ENCODE measurements at places on chromosomes 2 and 18. TPM values are rescaled to one million over a fixed set of nuclear protein-coding genes. Genes with fewer than 3 reads are reported as not detected.

DNA sequence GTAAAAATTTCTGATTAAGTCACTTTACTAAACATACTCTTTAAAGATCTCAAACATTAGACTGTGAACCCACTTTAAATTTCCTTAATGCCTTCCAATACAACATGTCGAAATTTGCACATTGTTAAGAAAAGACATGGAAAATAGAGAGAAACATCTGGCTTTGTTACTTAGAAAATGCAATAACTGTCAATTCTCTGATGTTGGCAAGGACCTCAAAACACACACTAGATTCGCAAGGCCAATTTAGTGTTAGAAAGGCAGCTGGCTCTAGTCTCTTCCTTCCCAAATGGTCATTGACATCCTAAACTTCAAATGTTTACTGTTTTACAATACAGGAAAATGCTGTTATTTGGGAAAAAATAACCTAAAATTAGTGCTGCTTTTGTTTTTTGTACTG is 110.6 kb downstream of the UPP2 start:
- DNase-seq: no peak

GRCh38 chr18:36441426-36442240 is 144.1 kb downstream of the FHOD3 start:
- DNase-seq: no peak

DNA sequence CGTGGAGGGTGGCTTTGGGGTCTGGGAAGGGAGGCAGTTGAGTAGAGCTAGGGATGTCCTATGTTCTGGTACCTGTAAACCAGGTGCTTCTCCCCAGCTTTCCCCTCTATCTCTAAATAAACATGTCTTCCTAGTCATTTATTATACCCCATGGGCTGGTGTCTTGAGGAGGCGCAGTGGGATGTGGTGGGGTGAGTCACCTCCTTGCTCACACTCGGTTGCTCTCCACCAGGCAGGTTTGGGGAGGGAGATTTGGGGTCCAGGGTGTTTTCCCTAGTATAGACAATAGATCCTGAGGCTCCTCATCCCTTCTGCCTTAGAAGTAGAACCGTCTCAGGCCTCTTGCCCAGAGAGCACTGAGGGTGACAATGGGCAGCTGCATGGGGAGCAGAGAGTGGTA is 5.1 kb downstream of the PSD4 start:
- no peak for DNase-seq

- no peak for DNase-seq
Measured at GRCh38 chr2:6214471-6214870, 522.3 kb downstream of the SOX11 start.

DNA sequence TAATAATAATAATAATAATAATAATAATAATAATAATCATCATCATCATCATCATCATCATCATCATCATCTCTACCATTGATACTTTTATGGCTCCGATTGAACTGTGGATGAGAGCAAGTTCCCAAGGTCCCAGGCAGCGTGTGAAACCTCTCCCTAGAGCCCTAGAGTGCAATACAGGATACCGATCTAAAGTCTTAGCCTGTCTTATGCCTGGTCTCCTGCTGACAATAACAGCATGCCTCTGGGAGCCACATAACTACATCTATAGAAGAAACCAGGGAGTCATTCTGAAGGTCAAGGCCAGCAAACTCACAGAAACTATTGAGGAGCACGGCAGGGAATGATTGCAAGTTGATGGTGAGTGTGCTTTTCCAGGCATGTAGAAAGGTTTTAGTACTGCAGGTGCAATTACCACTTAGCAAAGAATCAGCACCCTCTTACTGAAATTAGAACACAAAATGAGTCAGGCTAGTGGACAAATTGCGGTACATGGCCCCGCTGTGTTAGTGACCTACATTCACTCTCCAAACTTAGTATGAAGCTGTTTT is 457.2 kb upstream of the CDH20 start:
- DNase-seq: no peak

DNA sequence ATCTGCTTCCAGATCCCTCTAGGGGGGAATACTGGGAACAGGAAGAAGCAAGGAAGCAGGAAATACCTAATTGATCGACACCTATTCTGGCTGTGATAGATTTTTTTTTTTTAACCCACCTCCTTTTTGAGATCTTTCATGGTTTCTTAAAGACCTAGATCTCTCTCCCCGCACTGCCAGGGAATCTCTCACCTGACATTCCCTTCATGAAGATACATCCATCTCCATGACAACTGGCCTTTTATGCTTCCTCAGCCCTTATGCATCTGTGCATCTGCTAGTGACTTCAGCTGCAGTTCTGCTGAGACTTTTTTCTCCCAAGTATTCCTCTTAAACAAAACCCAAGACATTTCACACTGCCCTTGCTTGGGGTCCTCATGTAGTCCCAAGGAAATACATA is 21.1 kb upstream of the CPO start:
- DNase-seq: no peak

DNA sequence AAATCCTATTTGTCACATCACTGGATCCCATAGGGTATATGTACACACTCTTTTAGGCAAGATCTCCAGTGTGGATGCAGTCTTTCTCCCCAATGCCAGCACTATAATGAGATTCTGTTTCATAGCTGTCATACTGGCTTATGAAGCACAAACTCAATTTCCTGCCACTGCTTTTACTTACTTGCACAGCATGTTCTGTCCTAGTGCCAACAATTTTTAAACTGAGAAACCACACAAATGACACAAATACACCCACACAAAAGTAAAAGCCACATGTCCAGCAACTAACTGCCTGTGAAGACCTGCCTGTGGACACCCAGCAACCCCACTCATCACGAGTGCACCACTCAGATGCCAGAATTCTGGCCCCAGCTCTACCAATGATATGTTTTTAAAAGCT is 29.6 kb upstream of the RNU4ATAC start:
- no peak for DNase-seq

DNA sequence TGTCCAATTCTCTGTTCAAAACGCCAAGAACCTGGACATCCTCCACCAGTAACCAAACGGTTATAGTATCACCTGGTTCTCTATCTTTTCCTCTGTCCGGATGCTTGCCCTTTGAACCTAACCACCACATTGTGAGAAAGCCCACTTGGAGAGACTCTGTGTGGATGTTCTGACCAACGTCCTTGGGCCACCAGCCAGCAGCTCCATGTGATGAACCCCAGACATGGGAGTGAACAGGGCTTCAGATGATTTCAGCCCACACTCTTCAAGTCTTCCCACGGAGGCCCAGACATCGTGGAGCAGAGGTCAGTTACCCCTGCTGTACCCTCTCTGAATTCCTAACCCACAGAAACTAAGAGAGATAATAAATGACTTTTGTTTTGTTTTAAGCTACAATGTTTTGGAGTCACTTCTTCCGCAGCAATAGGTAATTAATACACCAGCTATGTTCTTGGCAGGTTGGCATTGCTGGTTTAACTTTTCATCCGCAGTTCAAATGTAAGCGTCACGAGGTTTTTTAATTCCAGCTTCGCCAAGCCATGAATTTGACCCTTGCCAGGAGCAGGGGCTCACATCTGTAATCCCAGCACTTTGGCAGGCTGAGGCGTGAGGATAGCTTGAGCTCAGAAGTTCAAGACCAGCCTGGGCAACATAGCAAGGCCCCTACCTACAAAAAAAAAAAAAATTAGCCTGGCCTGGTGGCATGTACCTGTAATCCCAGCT is 36.1 kb upstream of the ZNF532 start:
- peak; percentile 84 for DNase-seq

DNA sequence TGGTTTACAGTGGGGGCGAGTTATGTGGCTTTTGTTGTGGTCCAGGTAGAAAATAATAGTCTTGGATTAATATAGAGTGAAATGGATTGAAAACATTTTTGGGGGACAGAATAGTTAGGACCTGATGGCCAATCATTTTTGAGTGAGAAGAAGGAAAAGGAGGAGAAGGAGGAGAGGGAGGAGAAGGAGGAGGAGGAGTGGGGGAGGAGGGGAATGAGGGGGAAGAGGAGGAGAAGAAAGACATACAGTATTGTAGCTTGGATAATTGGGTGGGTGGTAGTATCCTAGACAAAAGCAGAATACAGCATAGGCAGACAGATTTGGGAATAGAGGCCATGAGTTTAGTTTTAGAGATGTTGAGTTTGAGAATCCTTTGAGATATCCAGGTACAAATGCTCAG is 101.6 kb downstream of the GATA6 start:
- DNase-seq: no peak

DNA sequence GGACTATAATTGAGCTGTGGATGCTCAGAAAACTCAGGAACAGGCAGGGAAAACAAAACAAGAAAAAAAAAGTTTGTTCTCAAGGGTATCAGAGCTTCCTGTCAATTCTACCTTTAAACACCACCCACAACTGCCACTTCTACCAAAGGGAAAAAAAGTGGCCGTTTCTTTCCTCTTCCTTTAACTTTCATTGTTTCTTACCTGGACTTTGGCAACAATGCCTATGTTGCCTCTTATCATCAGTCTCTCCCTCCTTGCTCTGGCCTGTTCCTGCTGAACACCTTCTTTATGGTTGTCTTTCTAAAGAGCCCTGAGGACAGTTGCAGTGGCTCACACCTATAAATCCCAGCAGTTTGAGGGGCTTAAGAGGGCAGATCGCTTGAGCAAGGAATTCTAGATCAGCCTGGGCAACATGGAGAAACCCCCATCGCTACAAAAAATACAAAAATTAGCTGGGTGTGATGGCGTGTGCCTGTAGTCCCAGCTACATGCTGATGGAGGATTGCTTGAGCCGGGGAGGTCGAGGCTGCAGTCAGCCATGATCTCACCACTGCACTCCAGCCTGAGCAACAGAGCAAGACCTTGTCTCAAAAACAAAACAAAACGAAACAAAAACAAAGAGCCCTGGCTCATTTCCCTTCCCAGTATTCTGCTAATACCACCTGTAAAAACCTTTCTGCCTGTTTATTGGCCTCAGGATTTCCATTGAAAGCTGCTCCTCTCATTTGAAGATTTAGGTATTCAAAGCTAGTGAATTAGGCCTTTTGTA is 18.0 kb upstream of the NR4A2 start:
- DNase-seq: no peak

TXNDC2 gene
- 0.15 TPM for total RNA-seq

CCDC74B gene
- total RNA-seq: 3.3 TPM

NYAP2 gene
- not detected for total RNA-seq

SCTR gene
- 1.4 TPM for total RNA-seq

LYPD6B gene
- not detected for total RNA-seq

RAX gene
- not detected for total RNA-seq

CSRNP3 gene
- 6.9 TPM for total RNA-seq

NR4A2 gene
- total RNA-seq: 54.0 TPM

Data from ovary (tissue), 10 donors.